ENCODE measurements at places on chromosomes 3 and 15.

- DNase-seq = no peak
Observed at GRCh38 chr3:100098784-100099070, 15.6 kb downstream of the FILIP1L start.

- no peak for DNase-seq
Observed at GRCh38 chr3:188975600-188976314, 196.0 kb upstream of the TPRG1 start.

DNA sequence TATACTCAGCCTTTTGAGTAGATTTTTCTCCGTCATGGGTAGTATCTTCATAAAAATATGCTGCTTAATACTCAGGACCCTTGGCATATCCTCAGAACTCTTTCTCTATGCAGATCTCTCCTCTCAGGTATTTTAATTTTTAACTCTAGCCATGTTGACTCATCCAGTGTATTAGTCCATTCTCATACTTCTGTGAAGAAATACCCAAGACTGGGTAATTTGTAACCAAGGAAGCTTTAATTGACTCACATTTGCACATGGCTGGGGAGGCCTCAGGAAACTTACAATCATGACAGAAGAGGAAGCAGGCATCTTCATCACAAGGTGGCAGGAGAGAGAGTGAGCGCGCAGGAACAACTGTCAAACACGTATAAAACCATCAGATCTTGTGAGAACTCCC is 129.3 kb upstream of the CD96 start:
- no peak for DNase-seq

DNA sequence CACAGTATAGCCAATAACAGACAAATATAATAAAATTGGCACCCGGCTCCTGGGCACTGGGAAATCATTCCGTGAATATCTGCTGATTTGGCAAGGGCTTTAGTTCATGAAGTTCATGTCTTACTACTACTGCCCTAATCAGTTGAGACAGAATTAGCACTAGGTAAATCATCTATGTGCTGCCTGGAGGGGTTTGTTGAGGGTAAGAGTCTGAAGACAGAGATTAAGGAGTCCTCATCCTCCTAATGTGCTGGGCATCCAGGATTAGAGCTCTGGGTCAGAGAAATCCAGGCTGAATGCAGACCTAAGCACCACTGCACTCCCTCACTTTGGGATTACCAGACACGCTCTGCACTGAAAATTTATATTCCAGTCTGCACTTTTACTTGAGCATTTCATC is 2.0 kb downstream of the SAMD7 start:
- no peak for DNase-seq

GRCh38 chr3:124851136-124851535 is 36.0 kb downstream of the ITGB5 start:
- DNase-seq = no peak

DNA sequence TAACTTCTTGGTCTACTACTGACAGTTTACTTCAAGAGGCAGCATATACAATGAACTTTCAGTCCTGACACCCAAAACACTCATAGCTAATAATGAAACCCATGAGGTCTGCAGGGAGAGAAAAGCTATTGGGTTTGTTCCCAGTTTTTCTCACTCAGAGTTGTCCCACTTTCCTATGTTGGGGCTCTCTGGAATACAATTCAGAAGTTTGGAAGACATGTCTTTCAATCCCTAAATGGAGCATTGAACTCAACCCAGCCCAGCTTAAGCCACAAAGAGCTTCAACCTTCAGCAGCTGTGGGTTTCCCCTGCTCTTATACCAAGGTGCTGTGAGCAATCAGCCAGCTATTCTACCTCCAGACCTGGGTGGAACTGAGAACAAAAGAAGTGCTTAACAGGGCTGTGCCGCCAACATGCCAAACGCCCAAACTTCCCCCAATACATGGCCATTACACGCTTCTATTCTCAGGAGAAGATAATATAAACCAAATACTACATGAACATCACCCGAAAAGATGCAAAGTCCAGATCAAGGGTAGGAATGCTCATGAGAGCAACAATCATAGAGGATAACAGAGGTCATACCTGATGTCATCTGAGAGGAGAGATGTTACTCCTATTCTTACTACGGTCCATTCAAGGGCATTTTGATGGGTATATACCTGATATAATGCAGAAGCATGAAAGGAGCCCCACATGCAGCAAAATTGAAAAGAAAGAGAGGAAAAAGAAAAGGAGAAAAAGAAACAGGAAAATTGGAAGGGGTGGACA is 131.2 kb upstream of the TGFBR2 start:
- DNase-seq = no peak

DNA sequence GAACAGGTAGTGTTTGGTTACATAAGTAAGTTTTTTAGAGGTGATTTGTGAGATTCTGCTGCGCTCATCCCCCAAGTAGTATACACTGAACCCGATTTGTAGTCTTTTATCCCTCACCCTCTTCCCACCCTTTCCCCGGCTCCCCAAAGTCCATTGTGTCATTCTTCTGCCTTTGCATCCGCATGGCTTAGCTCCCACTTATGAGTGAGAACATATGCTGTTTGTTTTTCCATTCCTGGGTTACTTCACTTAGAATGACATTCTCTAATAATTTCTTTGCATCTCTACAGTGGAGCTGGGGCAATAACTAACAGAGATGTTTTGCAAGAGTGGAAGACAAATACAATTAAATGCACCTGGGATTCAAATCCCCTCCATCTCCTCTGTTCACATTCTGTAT is 93.2 kb downstream of the TP63 start:
- DNase-seq = no peak

DNA sequence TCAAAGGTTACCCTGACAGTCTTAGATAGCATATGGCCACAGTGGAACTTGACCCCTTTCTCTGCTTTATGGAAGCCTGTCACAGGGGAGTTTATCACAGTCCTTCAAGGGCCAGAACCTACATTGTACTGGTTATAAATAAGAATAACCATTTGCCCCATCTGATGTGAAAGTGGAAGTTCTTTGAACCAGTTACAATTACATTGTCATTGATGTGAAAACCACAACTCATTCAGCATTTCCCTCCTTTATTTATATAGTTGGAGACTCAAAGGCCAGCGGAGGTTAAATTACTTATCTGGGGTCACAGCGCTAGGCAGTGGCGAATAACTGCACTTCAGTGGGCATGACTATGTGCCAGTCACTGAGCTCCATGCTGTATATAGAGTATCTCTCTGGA is 60.5 kb upstream of the TBC1D5 start:
- DNase-seq = no peak

- DNase-seq = no peak
Observed at GRCh38 chr3:141442446-141442845, 44.4 kb upstream of the RASA2 start.

DNA sequence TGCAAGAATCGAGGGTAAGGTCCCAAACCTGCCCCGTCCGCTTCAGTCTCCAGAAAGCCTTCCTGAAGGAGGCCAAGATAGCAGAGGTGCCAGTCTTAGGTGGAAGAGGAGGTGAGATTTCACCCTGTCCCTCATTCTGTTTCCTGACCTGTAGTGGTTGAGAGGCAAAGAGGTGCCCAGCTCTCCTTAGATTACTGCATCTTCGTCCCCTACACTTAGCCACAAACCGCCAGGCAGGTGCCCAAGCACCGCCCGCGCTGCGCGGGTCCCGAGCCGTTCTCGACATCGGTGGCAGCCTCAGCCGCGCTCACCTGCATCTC is 23.8 kb upstream of the POLG start:
- no peak for DNase-seq

DNA sequence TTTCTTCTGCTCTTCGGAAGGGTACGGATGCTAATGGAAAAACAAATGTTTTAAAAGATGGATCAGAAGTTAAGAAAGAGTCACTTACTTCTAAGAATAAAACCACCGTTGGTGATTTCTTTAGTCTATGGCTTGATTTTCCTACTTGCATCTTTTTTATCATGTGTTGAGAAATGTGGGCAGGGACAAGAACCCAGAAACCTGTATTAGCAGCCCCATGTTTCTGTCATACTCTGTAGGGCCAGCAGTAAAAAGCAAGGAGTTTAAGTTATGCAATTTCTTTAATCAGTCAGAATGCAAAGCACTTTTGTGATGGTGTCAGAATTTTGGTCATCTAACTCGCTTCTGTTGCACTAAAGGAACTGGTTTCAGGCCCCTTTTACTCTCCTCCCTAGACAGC is 150.0 kb downstream of the MEIS2 start:
- DNase-seq = no peak

DNA sequence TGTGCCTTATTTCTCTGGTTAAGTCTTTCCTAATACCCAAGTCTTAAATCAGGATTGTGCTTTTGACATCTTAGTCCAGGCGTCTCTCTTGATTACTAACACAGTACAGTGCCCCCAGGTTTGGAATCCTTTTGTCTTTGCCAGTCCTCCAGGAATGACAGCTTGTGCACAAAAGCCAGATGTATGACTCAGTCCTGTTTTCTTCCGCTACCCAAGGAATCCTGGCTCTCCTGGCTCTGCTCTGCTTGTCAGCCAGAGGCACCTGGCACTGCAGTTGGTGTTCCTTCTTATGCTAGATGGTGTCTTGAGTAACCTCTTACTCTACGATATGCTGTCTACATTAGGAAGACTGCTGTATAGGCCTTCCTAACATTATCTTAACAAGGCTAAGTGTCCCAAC is 728.2 kb upstream of the NECTIN3 start:
- no peak for DNase-seq

- no peak for DNase-seq
Observed at GRCh38 chr15:87031540-87032230, 952.0 kb downstream of the AGBL1 start.

- DNase-seq = no peak
Observed at GRCh38 chr3:145807990-145808389, 353.0 kb downstream of the PLOD2 start.

GRCh38 chr3:50378024-50378423 is 18.7 kb upstream of the TMEM115 start:
- DNase-seq = no peak

DNA sequence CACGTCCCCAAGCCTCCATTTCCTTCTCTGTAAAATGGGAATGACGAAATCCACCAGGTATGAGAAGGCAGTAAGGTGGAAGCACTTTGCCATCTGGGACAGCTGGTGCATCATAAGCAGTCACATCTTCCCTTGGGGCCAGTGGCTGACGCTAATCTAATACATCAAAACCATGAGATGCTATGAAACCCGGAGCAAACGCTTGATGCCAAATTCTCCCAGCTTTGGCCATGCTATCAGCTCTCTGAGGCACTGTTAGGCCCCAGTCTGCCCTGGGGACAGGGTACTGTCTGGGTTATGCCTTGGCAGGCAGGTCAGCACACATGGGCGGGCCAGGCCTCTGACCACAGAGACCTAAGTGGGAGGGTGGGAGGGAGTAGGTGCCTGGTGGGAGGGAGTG is 66.1 kb downstream of the ADAMTS17 start:
- DNase-seq = no peak

DNA sequence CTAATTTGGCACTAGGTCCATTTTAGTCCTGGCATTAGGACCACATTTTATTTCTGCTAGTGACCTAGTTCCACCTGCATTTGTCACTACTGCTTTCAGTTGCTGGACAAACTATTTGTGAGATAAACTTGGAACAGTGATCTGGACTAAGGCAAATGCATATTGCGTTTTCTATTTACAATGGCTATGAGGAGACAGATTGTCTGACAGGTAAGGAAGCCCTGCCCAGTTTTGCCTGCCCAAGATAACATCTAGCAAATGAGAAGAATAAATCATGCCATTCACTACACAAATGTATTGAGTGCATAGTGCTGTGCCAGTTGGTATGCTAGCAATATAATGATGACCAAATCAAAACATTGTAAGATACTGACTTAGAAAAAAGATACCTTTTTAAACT is 245.7 kb downstream of the GRM7 start:
- no peak for DNase-seq

DNA sequence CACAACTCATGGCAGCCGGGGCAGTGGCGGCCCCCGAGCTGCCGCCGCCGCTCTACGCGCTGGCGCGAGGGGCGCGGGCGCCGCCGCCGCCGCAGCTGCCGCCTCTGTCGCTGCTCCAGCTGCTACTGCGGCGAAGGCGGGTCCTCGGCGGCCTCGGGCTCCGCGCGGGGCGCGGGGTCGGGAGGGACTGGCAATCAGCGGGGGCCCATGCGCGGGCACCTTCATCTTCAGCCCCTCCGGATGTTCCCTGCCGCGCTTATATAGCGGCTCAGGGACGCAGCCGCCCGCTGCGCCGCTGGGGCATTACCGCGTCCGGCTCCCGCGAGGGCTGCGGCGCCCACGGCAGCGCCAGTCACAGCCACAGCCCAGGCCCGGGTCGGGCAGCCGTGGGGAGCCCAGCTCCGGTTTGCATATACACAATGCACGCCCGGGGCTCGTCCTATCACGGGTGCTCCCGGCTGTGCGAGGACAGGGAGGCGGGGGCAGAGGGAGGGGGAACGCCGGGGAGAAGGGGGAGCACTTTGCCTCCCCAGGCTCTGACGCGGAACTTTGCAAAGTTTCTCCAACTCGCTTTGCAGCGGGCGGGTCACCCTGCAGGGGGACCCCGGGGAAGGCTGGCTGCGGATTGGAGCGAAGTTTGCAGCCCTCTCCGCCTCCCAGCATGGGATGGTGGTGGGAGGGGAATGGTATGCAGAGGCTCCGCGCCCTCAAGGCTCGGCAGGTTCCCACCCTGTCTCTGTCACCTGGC is at the start of gene VGLL3:
Gene VGLL3 (minus strand): TSS at position 416 of the 748 bp plus-strand sequence. CDS start 406 bp downstream, at position 10.
- DNase-seq = no peak

- no peak for DNase-seq
Observed at GRCh38 chr15:37865687-37866086, 68.8 kb upstream of the TMCO5A start.

DNA sequence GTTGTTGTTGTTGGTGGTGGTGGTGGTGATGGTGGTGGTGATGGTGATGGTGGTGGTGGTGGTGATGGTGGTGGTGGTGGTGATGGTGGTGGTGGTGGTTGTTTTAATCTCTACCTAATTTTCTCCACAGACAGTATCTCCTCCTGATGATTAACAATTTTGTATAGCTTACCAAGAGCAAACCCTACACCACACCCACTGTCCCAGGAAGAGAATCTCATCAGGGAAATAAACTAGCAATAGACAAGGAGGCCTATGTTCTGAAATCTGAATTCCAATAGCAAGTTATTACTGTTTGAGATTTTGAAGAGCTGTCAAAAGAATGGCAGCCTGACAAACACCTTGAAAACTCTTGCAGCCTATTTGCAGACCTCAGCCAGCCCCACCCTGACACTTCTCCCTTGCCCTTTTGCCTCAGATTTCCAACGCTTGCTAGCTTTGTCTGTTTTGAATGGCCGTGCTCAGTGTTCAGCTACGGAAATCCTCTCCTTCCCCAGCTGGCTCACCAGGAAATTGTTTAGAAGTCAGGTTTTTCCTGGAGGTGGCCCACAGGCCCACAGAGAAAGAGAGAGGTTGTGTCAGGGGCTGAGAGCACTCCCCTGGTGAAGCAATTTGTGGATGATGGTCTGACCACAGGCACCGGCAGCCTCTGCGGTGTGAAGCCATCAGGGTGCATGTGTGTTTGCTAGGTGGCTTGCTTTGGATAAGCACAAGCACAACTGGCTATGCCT is 101.6 kb downstream of the MAGI1 start:
- DNase-seq = no peak

GRCh38 chr3:139020868-139021234 is at the start of gene PRR23B:
TSS of gene PRR23B (minus strand) at chr3:139020926. CDS start at chr3:139020661, 265 bp downstream.
- no peak for DNase-seq

- DNase-seq = no peak
Observed at GRCh38 chr3:190059242-190059590, 61.5 kb downstream of the P3H2 start.

All from GM12892 (cell line).